ENCODE measurements at places on chromosomes 11 and 22.

DNA sequence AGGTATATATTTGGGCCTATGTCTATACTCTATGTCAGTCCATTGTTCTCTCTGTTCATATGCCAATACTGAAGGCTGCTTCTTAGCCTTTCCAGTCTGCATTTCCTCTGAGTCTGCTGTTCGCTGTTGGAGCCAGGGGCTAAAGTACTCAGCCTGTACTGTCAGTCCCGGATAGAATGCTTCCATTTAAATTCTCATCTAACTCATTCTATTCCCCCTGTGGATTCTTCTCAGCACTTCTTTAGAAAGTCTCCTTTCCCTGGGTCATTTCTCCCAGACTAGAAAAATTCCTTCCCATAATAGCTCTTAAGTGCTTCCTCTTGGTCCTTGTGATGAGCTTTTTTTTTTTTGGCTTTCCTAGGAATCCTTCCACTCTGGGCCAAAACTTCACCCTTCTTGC lies 293.1 kb downstream of the KIRREL3 start:
- no peak for DNase-seq

DNA sequence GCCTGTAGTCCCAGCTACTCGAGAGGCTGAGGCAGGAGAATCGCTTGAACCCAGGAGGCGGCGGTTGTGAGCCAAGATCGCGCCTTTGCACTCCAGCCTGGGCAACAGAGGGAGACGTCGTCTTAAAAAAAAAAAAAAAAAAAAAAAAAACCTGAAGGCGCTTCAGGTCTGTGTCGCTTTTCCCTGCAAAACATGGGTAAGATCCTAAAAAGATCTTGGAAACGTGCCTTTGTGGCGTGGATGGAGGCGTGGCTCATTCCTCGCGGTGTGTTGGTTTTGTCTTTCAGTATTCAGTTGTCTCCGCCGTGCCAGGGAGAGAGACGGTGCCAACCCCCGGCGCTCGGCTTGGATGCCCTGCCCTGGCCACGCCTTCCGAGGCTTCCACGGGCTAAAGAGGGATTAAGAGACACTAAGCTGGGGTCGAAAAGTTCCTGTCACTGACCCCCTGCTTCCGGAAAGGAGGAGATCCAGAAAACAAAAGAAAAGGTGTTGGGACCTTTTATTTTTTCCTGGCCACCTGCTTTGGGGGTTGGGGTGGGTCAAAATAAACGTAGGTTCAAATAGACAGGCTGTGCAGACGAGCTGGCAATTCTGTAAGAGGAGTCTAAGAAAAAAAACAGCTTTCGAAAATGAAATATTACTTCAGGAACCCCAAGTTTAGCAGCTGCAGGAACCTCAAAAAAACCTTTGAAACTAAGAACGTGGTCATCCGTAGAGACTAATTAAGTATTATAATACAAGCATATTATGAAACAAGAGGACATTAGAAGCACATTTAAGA lies 1.1 kb upstream of the SLC35F2 start:
- DNase-seq, result no peak

- DNase-seq, result no peak
These were observed 7.4 kb downstream of the CLNS1A start for GRCh38 chr11:77630157-77630710.

GRCh38 chr11:13341026-13341425 lies 63.4 kb downstream of the BMAL1 start:
- no peak for DNase-seq

- DNase-seq, result peak; percentile 21
These were observed 11.9 kb downstream of the CHID1 start for GRCh38 chr11:898540-899190.

DNA sequence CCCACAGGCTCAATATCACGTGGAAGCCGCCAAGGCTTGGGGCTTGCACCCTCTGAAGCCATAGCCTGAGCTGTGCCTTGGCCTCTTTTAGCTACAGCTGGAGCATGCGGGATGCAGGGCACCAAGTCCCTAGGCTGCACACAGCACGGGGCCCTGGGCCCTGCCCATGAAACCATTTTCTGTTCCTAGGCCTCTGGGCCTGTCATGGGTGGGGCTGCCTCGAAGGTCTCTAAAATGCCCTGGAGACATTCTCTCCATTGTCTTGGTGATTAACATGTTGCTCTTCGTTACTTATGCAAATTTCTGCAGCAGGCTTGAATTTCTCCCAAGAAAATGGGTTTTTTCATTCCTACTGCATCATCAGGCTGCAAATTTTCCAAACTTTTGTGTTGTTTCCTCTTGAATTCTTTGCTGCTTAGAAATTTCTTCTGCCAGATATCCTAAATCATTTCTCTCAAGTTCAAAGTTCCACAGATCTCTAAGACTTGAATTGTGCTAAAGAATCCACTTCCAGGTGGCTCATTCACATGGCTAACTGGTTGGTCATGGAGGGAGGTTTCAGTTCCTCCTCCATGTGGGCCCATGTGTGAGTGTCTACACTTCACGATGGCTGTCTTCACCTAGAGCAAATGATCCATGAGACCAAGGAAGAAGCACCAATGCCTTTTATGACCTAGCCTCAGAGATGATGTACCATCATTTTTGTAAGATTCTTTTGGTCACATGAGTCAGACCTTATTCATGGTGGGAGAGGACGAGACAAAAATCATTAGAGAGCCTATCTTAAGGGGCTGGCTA lies 7.4 kb upstream of the CREBZF start:
- DNase-seq, result no peak

DNA sequence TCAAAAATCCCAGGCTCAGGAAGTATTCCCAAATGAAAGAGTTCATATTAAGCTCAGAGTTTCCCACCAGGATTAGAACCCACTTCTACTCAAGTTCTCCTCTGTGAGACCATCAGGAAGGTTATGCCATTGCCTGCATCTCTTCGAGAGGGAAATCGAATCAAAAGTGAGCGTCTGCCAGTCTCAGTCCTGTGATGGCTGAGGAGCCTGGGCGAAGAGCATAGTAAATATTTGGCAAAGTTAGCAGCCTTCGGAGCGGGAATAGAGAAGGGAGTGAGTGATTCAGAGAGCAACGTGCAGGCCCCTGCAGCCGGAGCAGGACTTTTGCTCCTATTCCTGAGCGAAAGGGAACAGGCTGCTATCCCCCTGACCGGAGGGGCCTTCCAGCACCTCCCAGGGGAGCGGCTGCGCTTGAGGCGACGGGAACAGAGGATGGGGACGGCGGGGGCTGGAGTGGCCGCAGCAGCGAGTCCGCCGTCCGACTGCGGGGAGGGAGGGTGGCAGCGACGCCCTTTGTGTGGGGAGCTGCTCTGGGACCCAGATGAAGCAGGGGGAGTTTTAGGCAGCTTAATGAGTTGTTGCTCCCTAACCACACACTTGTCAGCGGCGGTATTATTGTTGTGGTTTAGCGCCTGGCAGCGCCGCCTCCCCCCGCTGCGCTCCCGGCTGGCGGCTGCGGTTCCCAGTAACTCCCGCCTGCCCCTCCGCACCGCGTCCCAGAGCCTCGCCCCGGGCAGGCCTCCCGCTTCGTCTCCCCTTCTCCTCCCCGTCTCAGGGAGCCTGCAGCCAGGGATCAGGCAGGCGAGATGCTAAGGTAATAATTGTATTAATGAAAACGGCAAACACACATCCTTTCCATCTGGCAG lies 21.7 kb upstream of the NRGN start:
- peak; percentile 50 for DNase-seq

DNA sequence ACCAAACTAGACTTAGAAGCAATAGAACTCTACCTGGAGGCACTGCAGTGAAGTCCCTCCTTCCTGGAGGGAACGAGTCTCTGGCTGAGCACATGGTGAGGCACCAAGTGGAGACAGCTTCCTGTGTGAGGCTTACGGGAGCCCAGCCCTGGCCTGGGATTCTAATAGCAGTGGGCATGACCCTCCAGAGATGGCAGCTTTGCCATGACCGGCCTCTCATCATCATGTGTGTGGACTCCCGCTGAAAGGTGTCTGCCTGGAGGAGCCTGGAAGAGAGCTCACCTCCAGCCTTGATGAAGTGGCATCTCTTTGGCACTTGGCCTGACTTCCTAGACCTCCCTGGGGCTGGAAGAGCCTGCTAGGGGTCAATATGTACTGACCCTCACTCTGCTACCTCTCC lies 8.0 kb downstream of the DGAT2 start:
- no peak for DNase-seq

DNA sequence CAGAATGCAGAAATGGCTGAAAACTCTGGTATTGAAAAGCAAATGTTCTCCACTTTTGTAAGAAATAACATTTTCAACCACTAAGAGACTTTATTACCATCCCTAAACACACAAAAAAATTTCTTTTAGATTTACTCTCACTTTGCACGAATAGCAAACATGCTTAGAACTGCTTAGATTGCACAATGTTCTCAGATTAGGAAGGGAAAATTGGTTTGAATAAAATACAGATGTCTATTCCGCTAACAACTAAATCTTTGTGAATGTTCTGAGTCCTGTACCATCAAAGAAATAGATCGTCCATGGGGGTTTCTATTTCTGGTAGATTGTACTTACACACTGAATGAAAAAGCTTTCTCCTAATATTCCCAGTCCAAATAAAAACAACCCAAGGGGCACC lies 40.1 kb downstream of the BDNF start:
- peak; percentile 49 for DNase-seq
